ENCODE measurements at places on chromosomes 3 and 15.

DNA sequence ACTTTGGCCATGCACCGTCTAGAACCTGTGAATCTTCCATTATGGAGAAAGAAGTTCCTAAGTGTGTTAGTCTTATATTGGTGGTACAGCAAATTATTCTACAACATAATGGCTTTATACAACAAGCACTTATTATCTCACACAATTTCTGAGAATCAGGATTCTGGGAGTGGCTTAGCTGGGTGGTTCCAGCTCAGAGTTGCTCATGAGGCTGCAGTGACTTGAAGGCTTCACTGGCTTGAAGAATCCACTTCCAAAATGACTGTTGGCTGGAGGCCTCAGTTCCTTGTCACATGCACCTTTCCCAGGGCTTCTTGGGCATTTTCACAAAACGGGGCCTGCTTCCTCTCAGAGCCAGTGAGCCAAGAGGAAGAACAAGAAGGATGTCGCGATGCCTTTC is 82.3 kb upstream of the RNF7 start:
- DNase-seq, result no peak

DNA sequence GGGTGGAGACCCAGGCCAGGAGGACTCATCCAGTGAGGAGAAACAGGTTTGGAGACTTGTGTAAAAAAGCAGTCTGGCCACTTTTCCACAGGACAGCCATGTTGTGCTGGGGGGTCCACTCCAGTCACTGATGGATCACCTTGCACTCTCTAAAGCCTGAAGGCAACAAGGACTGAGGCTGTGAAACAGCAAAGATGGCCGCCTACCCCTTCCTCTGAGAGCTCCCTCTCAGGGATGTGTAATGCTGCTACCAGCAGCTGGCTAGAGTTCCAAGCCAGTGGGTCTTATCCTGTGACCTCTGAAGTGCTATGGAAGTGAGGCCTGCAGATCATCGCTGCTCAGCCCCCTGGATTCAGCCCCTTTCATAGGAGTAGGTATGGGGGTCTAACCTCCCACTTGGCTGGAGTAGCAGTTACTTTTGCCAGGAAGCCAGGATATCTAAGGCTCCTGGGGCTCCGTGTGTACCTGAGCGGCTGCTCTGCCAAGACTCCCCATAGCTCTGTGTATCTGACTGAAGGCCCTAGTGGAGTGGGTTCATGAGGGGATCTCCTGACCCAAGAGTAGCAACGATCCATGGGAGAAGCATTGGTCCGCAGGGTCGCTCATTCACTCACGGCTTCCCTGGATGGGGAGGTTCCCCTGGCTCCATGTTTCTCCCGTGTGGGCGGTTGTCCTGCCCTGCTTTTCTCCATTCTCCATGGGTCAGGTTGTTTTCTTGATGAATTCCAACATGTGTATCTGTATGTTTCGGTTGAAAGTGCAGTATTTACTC is 69.9 kb upstream of the TNFSF10 start:
- no peak for DNase-seq

- peak; percentile 36 for DNase-seq
These were observed 33.9 kb downstream of the MYO5C start for GRCh38 chr15:52261498-52262242.

DNA sequence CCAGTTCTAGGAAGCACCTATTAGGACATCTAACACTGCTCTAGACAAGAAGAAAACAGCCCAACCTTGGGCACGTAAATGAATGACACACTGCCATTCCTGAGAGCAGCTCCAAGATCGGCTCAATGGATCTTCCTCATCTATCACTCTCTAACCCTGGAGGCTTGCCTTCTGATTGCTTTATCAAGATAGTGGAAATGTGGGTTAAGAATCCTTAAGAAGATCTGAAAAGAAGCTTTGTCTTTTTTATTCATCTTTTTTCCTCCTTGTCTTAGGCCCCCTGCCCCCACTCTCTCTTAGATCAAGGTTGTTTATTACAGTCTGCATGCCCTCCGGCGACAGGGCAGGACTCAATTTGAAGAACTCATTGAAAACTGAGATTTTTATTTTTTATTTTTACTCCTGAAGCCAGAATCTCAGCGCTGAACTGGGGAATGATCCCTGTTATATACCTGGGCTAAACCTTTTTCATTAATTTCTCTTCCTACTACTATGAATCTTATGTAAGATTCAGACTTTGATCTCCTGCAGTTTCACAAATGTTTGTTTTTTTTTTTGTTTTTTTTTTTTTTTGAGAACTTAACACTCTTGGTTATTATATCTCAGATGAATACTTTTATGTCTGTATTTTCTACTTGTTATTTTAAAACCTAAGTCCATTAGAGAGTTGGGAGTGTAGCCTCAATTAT is 219.5 kb downstream of the SV2B start:
- DNase-seq, result no peak

- DNase-seq, result no peak
These were observed 46.8 kb downstream of the CHDH start for GRCh38 chr3:53799338-53799865.

GRCh38 chr15:87619161-87619960 is 637.2 kb downstream of the NTRK3 start:
- peak; percentile 71 for DNase-seq

DNA sequence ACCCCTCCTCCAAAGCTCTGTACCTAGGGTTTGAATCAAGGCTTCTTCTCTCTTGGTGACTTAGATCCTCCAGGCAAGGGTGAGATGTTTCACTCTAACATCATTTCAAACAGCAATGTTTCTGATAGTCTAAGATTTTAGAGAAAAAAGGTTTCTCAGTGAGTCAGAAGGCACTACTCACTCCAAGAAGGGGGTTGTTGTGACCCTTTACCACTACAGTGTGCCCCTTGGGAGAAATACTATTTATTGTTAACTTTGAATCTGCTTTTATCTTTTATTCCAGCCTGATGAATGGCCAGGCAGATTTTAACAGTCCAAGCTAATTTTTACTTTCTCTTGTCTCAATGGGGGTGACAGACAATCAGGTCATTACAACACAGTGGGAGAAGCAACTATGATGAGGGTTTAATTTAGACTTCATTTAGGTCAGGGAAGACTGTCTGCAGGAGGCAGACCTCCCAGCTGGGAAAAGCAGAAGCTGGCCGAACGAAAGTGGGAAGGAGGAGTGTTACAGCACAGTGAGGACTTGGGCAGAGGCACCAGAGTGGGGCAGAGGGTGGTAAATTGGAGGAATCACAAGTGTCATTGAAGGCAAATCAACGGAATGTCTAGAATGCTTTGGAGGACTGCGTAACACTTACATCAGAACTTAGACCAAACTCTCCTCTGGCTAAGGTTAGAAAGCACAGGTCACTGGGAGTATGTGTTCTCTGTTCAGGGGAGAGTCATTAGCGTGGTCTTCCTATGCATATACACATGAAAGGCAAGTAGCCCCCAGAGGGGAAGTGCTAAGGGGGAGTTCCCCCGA is 21.2 kb downstream of the ZNF860 start:
- no peak for DNase-seq

DNA sequence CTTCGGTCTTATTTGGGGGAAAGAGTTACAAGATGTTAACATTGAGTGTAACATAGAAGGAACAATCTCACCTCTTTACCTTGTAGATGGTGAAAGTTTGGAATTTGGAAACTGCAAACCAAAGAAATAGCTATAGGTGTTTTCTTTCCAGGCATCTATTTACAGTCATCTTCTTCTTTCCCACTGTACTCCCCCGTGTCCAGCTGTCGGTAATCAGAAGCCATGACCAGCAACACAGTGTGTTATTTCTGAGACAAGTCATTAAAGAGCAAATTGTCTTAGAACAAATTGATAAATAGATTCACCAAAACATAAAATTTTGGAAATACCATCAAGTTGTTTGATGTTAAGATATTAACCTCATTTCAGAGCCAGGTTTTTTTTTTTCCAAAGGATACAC is 590.5 kb upstream of the NAALADL2 start:
- no peak for DNase-seq

DNA sequence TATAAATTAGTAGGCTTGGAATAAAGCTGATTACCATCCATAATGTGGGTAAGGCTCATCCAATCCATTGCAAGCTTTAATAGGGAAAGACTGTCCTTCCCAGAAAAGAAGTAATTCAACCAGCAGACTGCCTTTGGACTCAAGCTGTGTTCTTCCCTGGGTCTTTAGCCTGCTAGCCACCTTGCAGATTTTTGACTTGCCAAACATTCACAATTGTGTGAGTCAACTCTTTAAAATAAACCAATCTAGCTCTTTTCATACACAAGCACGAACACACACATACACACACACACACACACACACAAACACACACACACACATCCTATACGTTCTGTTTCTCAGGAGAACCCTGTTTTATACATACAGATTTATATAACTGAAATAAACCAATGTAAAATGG is 248.1 kb downstream of the NAALADL2 start:
- DNase-seq, result no peak

- DNase-seq, result peak; percentile 30
These were observed 128.4 kb downstream of the IGF1R start for GRCh38 chr15:98776607-98777281.

GRCh38 chr3:176375519-176375918 is 821.8 kb downstream of the TBL1XR1 start:
- no peak for DNase-seq

- DNase-seq, result no peak
These were observed 514.5 kb upstream of the DPPA4 start for GRCh38 chr3:109851854-109852253.

DNA sequence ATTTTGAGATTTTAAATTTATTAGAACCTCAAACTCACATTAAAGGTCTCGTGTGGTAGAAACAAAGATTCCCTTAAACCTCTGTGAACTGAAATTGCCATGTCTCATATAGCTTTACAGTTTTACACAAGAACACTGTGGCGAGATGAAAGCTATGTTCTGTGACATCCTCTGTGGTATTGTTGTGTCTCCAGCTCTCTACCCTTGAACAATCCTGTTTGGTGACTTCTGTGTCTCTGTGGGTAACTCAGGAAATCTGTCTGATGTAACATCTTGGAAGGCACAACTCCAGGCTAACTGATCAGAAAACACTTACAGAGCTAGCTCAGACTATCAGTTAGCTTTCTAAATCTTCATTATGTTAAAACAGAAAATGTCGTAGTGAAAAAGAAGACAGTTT is 318.8 kb upstream of the GBE1 start:
- peak; percentile 4 for DNase-seq

GRCh38 chr3:78823434-78823833 is 944.4 kb downstream of the ROBO1 start:
- no peak for DNase-seq

GRCh38 chr3:136070953-136071949 is 105.7 kb downstream of the PPP2R3A start:
- no peak for DNase-seq

DNA sequence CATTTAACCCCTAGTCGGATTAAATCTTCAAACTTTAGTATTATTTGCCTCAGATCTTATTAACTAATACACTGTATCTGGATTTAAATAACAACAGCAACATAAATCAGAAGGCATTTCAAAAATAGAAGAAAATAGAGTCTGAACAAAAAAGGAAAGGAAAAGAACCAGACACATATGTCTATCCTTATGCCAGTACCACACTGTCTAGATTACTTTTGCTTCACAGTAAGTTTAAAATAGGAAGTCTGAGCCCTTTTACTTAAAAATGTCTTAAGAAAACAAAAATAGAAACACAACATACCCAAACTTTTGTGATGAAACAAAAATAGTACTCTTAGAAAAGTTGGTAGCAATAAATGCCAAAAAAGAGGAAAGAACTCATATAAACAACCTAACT is 1615.8 kb downstream of the SI start:
- DNase-seq, result no peak

DNA sequence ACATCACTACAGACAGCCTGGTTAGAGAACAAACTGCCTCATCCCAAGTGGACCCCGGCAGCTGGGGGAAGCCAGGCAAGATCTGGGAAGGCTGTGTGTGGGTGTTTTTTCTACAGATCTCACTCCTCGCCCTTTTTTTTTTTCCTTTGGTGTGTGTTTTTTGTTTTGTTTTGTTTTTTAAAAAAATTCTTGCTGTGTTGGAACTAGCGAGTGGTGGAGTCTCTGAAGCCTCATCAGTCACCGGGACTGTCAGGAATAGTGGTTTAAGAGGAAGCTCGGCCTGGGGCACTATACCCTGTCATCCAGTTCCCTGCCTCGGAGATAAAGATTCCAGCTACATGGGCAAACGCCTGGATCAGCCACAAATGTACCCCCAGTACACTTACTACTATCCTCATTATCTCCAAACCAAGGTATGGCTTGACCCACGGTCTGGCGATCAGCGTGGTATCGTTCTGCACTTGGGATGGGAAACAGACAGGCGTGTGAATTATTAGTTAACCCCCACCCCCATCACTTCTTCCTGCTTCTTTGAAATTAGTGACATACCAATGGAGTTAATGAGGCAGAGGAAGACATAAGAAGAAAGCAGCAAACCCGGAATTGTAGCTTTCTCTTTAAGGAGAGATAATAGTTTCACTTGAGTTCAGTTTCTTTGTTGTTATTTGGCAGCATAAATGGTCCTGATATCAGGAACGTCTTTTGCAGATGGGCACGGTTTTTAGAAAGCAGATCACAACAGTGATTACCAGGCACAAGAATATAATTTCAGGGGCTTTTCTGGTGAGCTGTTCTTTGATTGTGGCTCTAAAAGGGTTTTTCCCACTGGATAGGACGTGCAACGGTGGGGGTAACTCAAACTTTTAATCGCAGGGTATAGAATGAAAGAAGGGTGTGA is 722 bp downstream of the RBMS3 start:
- DNase-seq, result no peak

DNA sequence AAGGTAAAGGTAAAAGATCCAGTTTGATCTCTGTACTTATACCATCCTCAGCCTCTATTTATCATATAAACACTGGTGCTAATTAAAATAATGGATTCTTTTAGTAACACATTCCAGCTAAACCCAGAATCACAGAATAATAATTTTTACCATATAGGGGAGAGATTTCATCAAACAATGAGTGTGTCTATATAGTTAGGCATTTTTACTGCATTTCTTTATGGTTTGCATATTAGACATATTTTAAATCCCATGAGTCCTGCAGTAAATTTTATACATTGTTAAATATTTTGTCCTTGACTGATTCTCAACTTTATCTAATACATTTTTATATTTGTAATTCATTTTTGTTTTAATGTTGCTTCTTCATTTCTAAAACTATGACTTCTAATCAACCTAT is 323.7 kb upstream of the AGTR1 start:
- no peak for DNase-seq

- DNase-seq, result peak; percentile 11
These were observed 571.8 kb upstream of the IL12A start for GRCh38 chr3:159416856-159417255.

DNA sequence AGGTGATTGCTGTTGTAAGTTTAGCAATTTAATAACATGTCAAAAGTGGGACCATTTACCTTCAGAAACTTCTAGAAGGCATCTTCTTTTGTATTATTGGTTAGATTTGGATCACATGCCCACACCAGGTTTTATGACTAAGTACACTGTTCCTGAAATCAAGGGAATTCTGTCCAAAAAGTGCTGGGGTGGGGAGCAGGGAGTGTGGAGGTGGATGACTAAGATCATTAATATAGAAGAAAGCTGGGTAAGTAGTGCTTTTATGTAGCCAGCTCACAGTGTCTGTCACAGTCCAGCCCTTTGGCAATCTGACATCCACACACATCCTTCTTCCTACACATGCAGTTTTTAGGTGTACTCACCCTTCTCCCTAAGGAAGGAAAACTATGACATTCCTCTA is 120.0 kb downstream of the TMCO5A start:
- DNase-seq, result no peak

GRCh38 chr15:52728899-52729298 is 49.7 kb upstream of the ATOSA start:
- peak; percentile 37 for DNase-seq

GRCh38 chr3:4834403-4834866 is 144.8 kb upstream of the BHLHE40 start:
- DNase-seq, result no peak

- DNase-seq, result no peak
These were observed 46.9 kb downstream of the TAMM41 start for GRCh38 chr3:11799791-11800190.

- no peak for DNase-seq
These were observed 35.8 kb upstream of the SLC24A5 start for GRCh38 chr15:48084759-48085590.

All from GM04503 (cell line).